A549 treated with Mapracorat at 1 μM for 4 hours (cell line): ENCODE measurements at places on chromosomes 3 and 15. TPM values are rescaled to one million over a fixed set of nuclear protein-coding genes. Genes with fewer than 3 reads are reported as not detected.

The ADAMTS9 gene
- 0.49 to 0.96 TPM (median 0.62 TPM) in 5 replicates for total RNA-seq

The PP2D1 gene
- not detected in 5 replicates for total RNA-seq

The RTP4 gene
- total RNA-seq, result not detected in 5 replicates

The ROBO2 gene
- total RNA-seq, result not detected in 5 replicates

The MGA gene
- 5.9 to 7.7 TPM (median 6.3 TPM) in 5 replicates for total RNA-seq

The PYGO1 gene
- 5.9 to 8.4 TPM (median 6.7 TPM) in 5 replicates for total RNA-seq

The DUOXA1 gene
- total RNA-seq, result 0.06 to 0.34 TPM (median 0.15 TPM) in 4 of 5 replicates, not detected in the other

The RPL35A gene
- total RNA-seq, result 1,009 to 1,129 TPM (median 1,089 TPM) in 5 replicates

The EPHA3 gene
- total RNA-seq, result not detected in 5 replicates

The LYZL4 gene
- not detected in 5 replicates for total RNA-seq

The KIF15 gene
- total RNA-seq, result 7.5 to 10.8 TPM (median 8.1 TPM) in 5 replicates

The KBTBD12 gene
- total RNA-seq, result not detected in 5 replicates

The SPESP1 gene
- not detected in 5 replicates for total RNA-seq

The TTC21A gene
- 1.5 to 2.7 TPM (median 2.2 TPM) in 5 replicates for total RNA-seq

The THRB gene
- 0.97 to 1.7 TPM (median 1.0 TPM) in 5 replicates for total RNA-seq

The SERPINI2 gene
- total RNA-seq, result not detected in 5 replicates
